ENCODE measurements at places on chromosomes 16 and 17. TPM values are rescaled to one million over a fixed set of nuclear protein-coding genes. Genes with fewer than 3 reads are reported as not detected.

DNA sequence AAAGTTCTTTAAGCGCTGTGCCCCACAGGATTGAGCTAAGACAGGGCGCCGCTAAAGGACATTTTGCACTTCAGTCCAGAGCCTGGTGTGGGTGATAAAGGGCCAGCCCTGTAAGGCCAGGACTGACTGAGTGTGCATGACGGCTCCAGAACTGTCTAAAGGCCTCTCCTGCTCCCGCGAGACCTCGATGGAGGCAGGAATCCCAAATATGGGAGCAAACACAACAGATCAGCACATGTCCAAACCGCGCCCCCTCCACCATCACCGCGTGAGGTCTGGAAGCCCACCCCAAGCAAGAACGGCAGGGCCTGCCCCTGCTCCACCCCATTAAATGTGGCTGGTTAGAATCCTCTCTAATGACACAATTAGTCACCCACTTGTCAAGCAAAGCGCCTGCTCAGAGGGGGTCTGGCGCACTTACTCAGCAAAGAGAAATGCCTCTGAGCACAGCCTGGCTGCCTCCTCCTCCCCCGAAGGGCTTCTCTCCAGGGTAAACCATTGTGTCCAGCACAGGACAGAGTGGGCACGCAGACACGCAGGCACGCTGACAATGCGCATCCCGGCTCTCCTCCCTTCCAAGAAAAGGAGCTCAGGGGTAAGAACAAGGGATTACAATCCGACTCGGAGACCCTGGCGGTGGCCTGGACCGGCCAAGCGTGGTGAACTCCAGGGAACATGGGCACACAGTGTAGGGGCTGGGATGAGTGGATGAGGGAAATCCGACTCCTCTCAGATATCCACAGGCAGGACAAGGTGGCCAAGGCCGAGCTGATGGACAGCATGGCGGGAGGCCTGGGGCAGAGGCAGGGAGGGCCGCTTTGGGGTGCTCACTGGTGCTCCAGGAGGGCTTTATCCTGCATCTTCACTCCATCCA, 1.5 kb downstream of the MXRA7 start:
- peak; percentile 17 for DNase-seq

GRCh38 chr16:11587643-11588247, 1.0 kb upstream of the LITAF start:
- no peak for DNase-seq

DNA sequence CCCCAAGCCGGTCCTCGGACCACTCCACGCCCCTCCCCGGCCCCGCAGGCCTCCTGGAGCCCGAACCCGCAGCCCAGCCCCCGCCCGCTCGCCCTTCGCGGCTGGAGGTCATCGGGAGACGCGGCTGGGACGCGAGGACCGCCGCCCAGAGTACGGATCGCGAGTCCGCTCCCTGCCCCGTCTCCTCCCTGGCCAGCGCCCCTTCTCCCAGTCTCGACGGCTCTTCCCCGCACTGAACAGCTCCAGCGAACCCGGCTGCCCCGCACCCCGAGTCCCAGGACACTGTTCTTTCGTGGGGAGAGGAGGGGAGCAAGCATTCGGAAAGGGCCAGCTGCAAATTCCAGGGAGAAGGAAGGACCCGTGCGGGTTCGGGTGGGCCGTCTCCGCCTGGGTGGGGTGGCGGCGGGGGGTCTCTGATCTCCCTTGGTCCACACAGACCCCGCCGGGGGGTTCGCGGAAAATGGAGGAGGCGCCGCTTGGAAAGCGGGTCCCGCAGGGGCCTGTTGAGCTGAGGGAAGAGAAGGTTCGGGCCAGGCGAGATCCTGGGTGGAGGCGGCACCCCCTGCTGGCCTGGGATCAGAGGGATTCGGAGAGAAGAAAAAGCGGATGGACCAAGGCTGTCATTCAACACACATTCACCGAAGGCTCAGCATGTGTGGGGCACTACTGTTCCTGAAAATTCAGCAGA, 632 bp upstream of the RTN4RL1 start:
- peak; percentile 64 for DNase-seq

DNA sequence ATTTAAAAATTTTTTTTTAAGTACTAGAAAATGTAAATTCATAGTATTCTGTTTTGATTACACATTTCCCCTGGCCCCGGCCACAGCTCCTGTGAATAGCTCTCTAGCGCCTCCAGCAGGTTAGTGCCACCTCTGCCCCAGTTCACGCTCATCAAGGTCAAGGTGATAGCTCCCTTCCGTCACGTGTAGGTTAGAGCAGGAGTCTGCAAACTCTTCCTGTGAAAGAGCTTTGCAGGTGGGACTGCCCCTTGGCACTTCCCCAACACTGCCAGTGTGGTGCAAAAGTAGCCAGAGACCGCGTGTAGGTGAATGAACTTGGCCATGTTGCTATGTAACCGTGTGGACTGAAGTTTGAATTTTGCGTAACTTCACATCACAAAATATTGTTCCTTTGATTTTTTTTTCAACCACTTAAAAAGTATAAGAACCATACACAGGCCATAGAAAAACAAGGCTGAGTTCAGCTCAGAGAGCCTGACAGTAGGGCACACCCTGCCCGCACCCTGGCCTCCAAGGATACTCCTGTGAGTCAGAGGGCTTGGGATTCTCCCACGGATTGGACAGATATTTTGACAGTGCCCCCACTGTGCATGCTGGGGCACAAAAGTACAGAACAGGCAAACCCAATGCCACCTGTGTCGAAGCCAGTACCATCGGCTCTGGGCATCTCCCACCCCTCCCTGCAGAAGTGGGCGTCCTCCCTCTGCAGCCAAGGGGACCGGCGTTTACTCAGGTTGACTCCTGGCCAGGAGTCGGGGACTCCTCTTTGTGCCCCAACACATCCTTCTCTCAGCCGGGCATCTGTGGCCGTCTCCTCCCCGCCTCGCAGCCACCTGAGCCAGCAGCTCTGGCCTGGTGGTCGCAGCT, 92.0 kb upstream of the CHMP6 start:
- DNase-seq = no peak

DNA sequence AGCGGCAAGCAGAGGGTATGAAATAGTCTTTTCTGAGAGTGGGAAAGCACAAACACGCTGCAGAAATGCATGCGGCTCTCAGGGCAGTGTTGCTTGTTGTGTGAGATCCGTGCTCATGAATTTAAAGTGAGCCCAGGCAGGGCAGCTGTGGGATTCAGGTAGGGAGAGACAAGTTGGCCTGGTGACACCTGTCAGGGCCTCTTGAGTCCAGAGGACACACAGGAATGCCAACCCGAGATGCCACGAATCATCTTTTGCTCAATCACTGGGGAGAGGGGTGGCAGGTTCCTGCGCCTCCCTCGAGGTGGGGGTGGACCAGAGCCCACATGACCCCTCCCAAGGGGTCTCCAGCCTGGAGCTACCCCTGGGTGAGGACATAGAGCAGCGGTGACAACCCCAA, 211.9 kb downstream of the GSG1L start:
- no peak for DNase-seq

DNA sequence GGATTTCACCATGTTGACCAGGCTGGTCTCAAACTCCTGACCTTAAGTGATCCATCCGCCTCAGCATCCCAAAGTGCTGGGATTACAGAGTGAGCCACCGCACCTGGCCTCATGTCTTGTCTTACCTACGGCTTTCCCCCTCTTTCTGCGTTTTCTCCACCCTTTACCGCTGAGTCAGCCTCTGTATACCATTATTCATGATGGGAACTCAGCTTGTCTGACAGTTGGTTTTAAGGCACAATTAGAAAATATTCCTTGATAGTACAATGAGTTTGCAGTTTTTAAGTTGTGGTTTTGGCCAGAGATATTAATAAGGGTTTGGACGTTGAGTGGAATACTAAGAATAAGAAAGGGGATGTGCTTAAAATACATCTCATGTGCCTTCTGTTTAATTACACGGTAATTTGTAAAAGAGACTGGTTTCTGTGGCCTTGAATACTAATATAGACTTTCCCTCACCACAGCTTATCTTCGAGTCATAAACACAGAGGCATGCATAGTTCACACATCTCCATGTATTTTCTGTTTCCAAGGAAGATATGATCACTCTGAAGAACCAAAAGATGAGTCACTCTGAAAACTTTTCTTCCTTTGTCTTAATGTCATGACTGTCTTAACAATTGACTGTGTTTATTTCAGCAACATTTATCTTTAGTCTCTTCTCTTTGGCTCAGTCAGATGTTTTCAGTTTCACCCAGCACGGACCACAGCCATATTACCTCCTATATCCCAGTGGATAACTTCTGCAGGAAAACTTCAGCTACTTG, 54.4 kb downstream of the PITPNC1 start:
- no peak for DNase-seq

DNA sequence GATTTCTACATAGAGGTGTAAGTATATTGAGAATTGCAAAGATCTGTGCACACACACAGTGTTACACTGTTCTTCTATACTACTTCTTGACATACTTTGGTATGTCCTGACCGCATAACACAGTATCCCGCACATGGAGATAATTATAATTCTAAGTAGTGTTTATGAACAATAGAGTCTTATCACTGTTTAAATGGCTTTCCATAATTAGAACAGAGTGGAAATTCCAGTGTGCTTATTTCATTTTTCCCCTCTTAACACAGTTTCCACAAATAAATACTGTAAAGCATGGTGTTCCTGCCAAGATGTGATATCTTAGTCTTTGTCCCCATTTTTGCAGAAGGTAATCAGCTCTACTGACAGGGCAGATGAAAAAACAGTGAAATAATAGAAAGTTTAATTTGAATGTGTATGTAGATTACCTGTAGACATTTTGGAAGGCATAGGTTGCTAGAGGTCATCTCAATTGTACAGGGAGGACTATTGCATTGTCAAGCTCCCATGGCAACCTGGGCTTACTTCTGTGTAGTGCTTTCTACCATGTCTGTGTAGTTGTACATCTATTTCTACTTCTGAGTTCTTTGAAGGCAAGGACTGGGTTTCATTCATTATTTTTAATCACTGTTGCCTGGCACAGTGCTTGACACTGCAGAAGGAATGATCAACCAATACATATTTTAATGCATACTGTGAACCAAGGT, 10.1 kb upstream of the KRT28 start:
- no peak for DNase-seq

DNA sequence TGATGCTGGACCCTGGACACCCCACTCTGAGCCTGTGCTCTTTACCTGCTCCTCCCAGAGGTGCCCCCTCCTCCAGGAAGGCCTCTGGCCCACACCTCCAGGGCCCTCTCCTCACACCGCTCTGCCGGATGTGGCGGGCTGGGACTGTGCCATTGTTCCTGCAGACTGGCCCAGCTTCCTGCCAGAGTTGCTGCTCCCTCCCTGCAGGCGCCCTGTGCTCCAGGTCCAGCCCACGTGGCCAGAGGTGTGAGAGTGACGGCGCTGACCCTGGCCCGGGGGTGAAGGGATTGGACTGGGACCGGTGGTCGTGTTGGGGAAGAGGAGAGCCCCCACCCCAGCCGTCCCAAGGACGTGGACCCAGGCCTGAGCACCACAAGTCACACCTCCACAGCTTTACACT, 5.7 kb downstream of the E4F1 start:
- DNase-seq = no peak

DNA sequence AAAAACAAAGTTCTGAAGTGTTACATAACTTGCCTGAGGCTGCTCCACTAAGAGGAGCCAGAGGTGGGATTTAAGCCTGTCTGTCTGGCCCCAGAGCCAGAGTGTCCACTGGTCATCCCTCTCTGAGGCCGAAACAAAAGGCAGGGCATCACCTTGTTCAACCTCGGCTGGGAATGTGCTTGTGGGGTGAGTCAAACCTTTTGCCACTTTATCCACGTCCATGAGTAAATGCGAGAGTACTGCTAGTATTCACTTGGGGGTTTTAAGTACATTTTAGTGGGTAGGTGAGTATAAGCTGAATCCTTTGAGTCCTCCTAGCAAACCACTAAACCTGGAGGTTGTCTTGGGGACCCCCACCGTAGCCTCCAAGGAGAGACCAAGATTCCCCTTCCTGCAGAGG, 103.5 kb downstream of the STX8 start:
- no peak for DNase-seq

- DNase-seq = no peak
Measured at GRCh38 chr17:73119631-73120030, 27.1 kb upstream of the SLC39A11 start.

DNA sequence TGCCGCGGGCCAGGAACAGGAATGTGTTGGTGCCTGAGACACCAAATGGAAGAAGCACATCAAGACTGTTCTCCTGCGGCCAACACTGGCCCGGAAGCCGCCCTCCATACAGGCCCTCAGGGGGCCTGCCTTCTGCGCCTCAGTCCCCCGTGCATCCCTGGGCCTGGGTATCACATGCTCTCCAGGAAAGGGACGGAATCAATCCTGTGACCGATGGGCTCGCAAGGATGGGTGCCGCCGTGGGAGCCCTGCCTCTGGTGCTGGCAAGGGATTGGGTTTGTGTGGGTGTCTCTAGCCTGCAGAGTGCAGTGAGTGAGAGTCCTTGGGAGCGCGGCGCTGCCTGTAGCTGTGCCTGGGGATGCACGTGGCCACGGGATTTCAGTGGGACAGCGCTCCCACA, 19.4 kb downstream of the CIBAR2 start:
- DNase-seq = no peak

DNA sequence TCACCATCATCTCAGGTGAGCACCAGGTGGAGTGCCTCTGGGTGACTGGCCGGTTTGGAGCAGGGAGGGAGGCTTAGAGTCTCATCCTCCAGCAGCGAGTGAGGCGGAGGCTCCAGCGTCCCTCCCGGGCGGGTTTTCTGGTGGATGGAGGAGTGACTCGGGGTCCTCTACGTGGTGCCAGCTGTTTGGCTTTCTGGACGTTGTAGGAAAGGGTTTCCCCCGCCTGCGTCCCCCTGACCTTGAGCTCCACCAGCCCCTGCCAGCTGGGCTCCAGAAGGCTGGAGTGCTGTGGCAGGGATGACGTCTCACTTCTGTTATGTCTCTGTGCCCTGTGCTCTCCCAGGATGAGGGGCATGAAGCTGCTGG, 522 bp downstream of the DNASE1 start:
- DNase-seq = no peak

DNA sequence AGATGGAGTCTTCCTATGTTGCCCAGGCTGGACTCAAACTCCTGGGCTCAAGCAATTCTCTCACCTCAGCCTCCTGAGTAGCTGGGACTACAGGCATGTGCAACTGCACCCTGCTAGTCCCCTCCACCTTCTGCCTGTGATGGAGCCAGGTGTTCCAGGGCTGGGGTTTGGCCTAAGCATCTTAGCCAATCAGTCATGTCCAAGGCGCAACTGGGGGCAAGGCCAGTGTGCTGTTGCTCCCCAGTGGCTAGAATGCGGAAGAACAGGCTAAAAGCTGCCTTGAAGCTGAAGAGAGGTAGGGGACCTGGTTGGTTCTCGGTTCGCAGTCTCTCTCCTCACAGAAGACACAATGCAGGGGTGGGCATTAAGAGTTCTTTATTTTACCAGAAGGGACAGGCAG, 18.6 kb downstream of the FLOT2 start:
- no peak for DNase-seq

DNA sequence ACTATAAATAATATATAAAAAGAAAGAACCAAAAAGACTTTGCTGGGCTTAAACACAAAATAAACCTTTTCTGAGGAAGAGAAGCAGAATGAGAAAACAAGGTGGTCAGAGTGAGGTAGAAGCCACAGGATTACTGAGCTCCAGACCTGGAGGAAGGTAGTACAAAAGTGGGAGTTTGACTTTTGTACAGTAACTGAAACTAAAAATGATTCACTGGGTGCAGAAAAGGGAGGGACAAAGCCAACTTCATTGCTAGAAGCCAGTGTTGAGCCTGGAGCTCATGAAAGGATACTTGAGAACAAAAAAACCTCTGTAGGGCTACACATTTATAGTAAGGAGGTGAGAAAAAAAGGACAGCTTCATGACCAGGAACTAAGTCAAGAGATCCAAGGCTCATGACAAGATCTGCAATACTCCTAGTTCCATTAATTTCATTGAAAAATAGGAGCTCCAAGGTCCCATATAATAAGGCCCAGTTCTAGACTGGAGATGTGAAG, 45.5 kb downstream of the PKD1L3 start:
- no peak for DNase-seq

The ENGASE gene
- total RNA-seq = 52.4 TPM

The KRTAP2-1 gene
- total RNA-seq = not detected

The TOB1 gene
- total RNA-seq = 43.9 TPM

The SNAI3 gene
- 1.2 TPM for total RNA-seq

The NPEPPS gene
- 200 TPM for total RNA-seq
